Activated CD8-positive, alpha-beta memory T cell treated with anti-CD3 and anti-CD28 coated beads, Interleukin-2, amount 50 U/mL, for 4 hours (primary cell): ENCODE measurements at places on chromosomes 5 and 9.

DNA sequence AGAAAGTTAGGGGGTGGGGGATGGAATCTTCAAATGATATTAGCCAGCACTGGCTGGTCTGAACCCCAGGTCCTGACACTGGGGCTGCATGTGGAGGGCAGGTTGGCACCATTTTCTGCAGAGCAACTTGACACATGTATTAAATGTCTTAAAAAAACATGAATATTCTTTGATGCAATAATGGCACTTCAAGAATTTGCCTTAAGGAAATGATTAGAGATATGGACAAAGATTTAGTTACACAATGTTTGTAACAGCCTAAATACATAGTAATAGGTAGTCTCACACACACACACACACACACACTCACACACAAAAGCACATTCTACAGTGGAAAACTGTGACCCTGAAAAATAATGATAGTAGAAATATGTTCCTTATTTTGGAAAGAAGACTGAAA lies 3.6 kb downstream of the SVEP1 start:
- no peak for DNase-seq

- no peak for DNase-seq
Measured at GRCh38 chr5:160703547-160704189, 148.3 kb downstream of the ATP10B start.

DNA sequence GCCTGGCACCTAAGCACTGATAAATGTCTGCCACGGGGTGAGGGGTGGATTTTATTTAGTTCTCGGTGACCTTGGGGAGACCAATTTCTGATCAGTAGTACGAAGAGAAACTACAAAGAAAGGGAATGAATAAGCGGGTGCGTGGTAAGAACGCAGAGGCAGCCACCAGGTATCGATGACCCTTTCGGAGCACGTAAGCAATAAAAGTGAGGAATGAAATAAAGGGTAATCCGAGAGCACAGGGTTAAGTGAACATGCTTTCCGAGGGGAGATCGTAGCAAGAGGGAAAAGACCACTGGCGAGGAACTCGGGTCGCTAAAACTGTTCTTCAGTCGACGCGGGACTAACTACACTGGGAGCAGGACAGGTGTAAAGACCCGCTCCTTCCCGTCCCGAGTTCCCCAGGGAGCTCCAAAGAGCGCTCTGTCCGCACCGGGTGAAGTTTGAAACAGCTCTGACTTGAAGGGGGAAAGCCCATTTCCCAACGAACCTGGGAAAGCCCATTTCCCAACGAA lies 1.1 kb downstream of the ELOVL7 start:
- DNase-seq: no peak

GRCh38 chr9:68685770-68686169 lies 19.3 kb upstream of the PIP5K1B start:
- no peak for DNase-seq

DNA sequence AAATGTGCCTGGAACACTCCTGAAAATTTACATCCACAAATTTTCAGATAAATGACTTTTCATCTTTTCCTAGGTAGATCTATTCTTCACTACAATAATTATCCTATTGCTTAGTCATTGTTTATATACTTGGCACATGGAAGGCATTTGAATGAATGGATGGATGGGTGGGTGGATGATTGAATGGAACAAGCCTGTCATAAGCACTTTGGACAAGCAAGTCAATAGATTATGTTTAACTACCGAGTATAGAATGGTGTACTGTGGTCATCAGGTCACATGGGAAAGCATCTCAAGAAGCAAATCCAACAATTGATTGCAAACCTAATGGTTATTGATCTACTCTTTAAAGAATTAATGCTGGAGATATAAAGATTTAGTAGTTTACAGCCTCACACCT lies 114.4 kb upstream of the DMRTA1 start:
- DNase-seq: no peak

GRCh38 chr9:129021091-129021490 lies 7.0 kb downstream of the SH3GLB2 start:
- no peak for DNase-seq

GRCh38 chr5:141734501-141735229 lies 52.6 kb upstream of the ARAP3 start:
- DNase-seq: no peak

GRCh38 chr5:65696892-65697291 lies 25.0 kb downstream of the SGTB start:
- no peak for DNase-seq

DNA sequence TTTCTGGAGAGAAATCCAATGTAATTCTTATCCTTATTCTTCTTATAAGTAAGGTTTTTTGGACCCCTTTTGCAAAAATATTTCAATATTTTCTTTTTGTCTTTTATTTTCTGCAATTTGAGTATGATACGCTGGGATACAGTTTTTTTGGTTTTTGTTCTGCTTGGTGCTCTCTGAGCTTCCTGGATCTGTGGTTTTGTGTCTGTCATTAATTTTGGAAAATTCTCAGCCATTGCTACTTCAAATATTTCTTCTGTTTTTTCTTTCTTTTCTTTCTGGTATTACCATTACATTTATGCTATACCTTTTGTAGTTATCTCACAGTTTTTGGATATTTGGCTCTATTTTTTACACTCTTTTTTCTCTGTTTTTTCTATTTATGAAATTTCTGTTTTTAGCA lies 50.1 kb downstream of the ZNF618 start:
- no peak for DNase-seq

DNA sequence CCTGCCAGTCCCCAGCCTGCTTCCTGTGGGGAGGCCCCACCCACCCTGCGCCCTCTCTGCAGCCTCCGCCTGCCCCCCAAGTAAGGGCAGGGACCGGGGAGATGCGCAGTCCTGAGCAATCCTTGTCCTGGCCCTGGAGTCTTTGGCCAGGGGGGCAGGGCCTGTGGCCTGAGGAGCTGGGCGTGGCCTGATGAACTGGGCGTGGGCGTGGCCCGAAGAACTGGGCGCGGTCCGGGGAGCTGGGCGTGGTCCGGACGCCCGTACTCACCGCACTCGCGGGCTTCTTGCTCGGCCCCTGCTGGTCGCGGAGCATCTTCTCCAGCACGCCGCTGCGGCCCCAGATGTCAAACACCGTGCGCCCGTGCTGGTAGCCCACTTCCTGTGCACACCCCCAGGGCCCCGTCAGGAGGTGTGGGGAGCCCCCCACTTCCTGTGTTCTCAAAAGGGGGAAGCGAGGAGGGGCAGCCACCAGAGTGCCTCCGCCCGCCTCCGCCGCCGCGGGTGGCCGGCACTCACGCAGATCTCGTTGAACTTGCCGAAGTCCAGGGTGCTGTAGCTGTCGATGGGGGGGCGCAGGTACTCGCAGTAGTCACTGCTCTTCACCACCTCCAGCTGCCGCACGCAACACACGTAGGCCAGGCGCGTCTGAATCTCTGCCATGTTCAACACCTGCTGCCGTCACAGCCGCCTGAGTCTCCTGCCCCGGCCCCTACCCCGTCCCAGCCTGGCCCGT lies 2.7 kb upstream of the NSMF start:
- DNase-seq: peak; percentile 75

DNA sequence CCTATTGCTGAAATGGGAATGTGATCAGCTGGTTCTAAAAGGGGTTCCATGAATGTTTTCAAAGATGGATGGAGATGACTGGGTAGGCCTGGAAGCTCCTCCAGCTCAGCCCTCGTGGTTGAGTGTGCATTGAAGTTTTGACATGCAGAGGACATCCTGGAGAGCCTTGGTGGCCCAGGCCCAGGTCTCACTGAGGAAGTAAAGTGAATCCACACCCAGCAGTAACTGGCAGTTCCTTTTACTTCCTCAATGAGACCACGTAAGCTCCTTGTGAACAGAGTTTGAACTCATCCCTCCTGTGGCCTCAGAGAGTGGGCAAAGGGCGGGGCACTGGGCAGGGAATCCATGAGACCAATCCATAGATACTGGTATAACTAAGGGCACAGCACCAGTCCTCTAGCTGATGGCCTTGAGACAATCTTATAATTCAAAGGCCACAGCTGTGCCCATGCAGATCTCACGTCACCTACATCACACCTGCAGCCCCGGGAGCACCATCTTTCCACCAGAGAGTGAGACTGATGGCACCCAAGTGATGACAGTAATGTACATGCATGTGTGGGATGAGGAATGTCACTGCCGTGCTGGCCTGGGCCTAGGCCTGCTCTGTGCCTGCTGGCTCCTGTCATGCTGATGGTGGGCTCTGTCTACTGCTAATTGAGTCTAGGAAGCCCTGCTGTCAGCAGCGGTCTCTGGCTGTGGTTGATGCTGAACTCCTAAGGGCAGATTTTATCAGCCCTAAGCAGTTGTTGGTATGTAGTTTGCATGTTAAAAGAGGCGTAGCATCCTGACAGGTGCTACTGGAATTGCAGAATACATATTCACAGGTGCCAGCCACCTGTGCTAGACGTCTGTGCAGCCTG lies 257.8 kb downstream of the FSTL4 start:
- DNase-seq: no peak

GRCh38 chr5:400282-401145 lies 42.5 kb upstream of the EXOC3 start:
- no peak for DNase-seq

DNA sequence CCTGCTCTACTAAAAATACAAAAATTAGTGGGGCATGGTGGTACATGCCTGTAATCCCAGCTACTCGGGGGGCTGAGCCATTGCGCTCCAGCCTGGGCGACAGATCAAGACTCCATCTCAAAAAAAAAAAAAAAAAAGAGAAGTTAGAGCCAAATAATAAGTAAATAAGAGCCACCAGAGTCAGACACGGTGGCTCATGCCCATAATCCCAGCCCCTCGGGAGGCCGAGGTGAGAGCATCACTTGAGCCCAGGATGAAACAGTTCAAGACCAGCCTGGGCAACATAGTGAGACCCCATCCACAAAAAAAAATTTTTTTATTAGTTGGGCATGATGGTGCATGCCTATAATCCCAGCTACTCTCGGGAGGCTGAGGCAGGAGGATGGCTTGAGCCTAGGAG lies 85.8 kb upstream of the LARP1 start:
- DNase-seq: no peak
